Ascending aorta (tissue), 2 donors: ENCODE measurements at places on chromosomes 1 and 21.
A peak's percentile ranks its signal among the peaks of the same experiment; 100 is the strongest.

DNA sequence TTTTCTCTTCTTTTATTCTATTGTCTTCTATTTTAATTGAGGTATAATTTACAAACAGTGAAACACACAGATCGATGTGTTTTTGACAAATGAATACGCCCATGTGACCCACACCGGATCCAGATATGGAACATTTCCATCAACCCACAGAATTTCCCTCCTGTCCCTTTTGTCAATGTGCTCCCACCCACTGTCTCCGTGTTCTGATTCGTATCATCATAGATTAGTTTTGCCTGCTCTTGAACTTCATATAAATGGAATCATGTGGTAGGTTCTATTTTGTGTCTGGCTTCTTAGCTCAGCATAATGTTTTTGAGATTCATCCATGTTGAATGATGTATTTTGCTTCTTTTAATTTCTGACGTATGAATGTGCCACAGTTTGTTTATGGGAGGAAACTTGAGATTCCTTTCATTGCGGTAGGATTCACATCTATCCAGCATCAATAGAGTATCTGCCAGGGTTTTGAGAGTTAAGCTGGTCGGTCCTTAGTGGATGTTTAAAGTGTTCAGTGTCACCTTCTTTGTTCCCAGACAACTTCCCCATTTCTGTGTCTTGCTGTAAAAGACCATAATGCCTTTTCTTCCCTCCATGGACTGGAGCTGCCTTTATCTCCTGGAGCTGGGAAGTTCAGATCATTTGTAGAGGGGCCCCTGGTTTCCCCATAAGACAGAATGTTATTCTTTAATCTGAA lies 14.7 kb downstream of the NAV1 start:
- H3K4me3 ChIP-seq: peak overlapping the region; percentile 23
- H3K4me1 ChIP-seq: peaks cover 26% of the 10 kb centered on the region
- DNase-seq: no peak
- no peaks in the 10 kb centered on the region for H3K36me3 ChIP-seq
- no peaks in the 10 kb centered on the region for H3K27me3 ChIP-seq
- H3K27ac ChIP-seq: peak overlapping the region; percentile 53

GRCh38 chr1:248736977-248737376 lies 18.6 kb downstream of the LYPD8 start:
- DNase-seq: no peak
- H3K36me3 ChIP-seq: no peaks in the 10 kb centered on the region
- H3K27ac ChIP-seq: no peak overlapping the region
- no peaks in the 10 kb centered on the region for H3K4me1 ChIP-seq
- no peaks in the 10 kb centered on the region for H3K27me3 ChIP-seq

- no peak overlapping the region for H3K27ac ChIP-seq
- no peaks in the 10 kb centered on the region for H3K27me3 ChIP-seq
- H3K4me1 ChIP-seq: no peaks in the 10 kb centered on the region
- no peak for DNase-seq
- H3K36me3 ChIP-seq: peaks cover 17% of the 10 kb centered on the region
Measured at GRCh38 chr1:180028864-180029263, 74.3 kb downstream of the CEP350 start.

- no peaks in the 10 kb centered on the region for H3K36me3 ChIP-seq
- no peaks in the 10 kb centered on the region for H3K4me1 ChIP-seq
- no peak for DNase-seq
Measured at GRCh38 chr1:177133977-177134538, 30.5 kb downstream of the ASTN1 start.

- no peak overlapping the region for H3K27ac ChIP-seq
- DNase-seq: no peak
- H3K4me1 ChIP-seq: no peaks in the 10 kb centered on the region
- no peaks in the 10 kb centered on the region for H3K36me3 ChIP-seq
- no peak overlapping the region for H3K4me3 ChIP-seq
Measured at GRCh38 chr1:75990686-75991085, 58.5 kb upstream of the ASB17 start.

- H3K4me1 ChIP-seq: peaks cover 6% of the 10 kb centered on the region
- no peak overlapping the region for H3K27ac ChIP-seq
- no peaks in the 10 kb centered on the region for H3K27me3 ChIP-seq
- H3K4me3 ChIP-seq: no peak overlapping the region
Measured at GRCh38 chr1:179867493-179868330, 9.9 kb downstream of the TOR1AIP2 start.

DNA sequence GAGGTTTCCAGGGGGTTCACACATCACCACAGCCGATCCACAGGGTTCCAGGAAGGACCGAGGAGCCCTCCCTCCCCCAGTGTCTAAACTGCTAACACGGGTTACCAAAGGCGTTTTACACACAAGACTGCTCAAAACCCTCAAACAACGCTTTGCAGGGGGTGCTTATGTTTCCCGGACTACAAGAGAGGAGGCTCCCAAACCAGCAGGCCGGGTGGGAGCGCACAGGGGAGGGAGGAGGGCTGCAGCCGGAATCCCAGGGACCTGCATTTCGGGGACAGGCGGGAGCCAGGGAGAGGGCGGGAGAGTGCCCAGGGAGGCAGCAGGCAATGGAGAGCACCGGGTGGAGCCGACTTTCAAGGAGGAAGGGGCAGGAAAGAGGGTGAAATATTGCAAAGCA lies 50.8 kb downstream of the ACBD3 start:
- no peaks in the 10 kb centered on the region for H3K36me3 ChIP-seq
- H3K27ac ChIP-seq: no peak overlapping the region
- no peaks in the 10 kb centered on the region for H3K27me3 ChIP-seq
- peaks cover 8% of the 10 kb centered on the region for H3K4me1 ChIP-seq
- no peak overlapping the region for H3K4me3 ChIP-seq
- peak; percentile 59 for DNase-seq

DNA sequence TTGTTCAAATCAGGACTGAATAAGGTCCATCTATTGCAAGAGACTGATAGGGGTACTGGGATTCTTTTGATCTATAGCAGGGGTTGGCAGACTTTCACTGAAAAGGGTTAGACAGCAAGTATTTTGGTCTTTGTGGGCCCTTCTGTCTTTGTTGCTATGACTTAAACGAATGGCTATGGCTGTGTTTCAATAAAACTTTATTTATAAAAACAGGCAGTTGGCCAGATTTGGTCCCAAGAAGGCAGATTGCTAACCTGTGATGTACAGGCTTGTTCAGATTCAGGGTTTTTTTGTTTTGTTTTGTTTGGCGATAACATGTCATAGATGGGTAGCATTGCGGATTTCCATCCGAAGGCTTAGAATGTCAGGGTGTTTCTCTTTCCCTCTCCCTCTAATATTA lies 3.9 kb upstream of the BACE2 start:
- no peaks in the 10 kb centered on the region for H3K36me3 ChIP-seq
- no peak for DNase-seq
- no peaks in the 10 kb centered on the region for H3K4me1 ChIP-seq
- H3K4me3 ChIP-seq: no peak overlapping the region
- no peaks in the 10 kb centered on the region for H3K27me3 ChIP-seq

DNA sequence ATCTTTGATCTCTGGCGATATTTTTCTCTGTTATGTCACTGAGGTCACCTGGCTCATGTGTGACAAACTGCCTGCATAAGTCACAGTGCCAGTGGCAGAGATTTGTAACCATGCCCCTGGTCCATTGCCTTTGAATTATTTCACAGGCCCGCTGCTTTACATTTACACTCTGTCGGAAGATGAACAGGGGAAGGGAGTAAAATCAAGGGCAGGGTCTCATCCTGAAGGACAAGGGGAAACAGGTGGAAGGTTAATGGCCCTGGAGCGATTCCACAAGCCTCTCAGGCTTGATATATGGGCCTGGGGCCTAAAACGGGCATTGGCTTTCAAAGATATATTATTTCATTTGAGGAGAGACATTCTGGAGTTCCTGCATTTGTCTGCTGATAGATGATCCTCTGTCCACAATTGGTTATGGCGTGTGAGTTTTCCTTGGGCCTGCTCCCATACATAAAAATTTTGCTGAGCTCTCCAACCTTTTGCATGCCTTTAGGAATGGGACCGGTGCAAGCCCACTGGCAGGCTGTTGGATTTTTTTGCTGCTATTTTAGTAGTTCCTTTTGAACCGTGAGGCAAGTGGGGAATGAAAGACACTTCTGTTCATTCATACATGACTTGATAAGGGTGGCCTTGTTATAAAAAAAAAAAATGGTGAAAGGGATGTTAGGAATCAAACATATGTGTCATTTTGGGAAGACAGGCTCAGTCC lies 51.9 kb downstream of the NR5A2 start:
- H3K4me3 ChIP-seq: no peak overlapping the region
- no peak overlapping the region for H3K27ac ChIP-seq
- DNase-seq: no peak
- H3K27me3 ChIP-seq: no peaks in the 10 kb centered on the region

GRCh38 chr1:180586671-180587155 lies 27.9 kb downstream of the OVAAL start:
- H3K36me3 ChIP-seq: no peaks in the 10 kb centered on the region
- H3K27ac ChIP-seq: no peak overlapping the region
- DNase-seq: no peak
- no peak overlapping the region for H3K4me3 ChIP-seq
- peaks cover 9% of the 10 kb centered on the region for H3K4me1 ChIP-seq

GRCh38 chr1:108560874-108561459 lies 1.1 kb downstream of the EEIG2 start:
- H3K36me3 ChIP-seq: no peaks in the 10 kb centered on the region
- peak overlapping the region; percentile 87 for H3K4me3 ChIP-seq
- peaks cover 19% of the 10 kb centered on the region for H3K4me1 ChIP-seq
- H3K27ac ChIP-seq: peak overlapping the region; percentile 41
- no peaks in the 10 kb centered on the region for H3K27me3 ChIP-seq

DNA sequence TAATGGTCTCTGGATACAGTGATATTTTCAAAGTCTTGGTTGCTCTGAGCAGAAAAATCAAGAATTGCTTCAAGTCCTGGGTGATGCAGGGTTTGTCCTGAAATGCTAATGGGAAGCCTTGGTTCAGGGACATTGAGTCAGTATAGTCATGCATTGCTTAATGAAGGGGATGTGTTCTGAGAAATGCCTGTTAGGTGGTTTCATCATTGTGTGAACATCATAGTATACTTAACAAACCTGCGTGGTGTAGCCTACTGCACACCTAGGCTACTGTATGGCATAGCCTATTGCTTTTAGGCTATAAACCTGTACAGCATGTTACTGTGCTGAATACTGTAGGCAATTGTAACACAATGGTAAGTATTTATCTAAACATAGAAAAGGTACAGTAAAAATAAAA lies 36.4 kb downstream of the TBCE start:
- DNase-seq: no peak
- H3K4me3 ChIP-seq: no peak overlapping the region
- no peaks in the 10 kb centered on the region for H3K27me3 ChIP-seq
- H3K4me1 ChIP-seq: no peaks in the 10 kb centered on the region

GRCh38 chr1:177775924-177776323 lies 193.9 kb downstream of the SEC16B start:
- no peak for DNase-seq
- H3K4me1 ChIP-seq: no peaks in the 10 kb centered on the region
- H3K4me3 ChIP-seq: no peak overlapping the region
- H3K27ac ChIP-seq: no peak overlapping the region
- no peaks in the 10 kb centered on the region for H3K27me3 ChIP-seq

DNA sequence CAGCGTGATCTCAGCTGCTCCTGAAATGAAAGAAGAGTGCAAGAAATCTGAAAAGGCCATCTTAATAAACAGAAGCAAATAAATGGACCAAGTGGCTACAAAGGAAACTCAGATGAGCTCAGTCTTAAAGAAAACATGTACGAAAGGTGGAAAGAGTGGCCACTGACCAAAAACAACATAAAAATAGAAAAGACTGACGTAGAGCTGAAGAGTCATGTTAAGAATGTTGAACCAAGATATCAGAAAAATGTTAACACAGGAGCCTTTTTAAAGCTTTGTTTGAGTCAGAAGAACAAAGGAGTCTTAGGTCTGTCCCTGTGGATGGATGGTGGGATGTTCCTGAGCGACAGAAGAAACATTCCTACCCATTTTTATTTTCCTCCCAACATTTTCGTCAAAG lies 30.8 kb upstream of the ZNF648 start:
- no peaks in the 10 kb centered on the region for H3K4me1 ChIP-seq
- no peaks in the 10 kb centered on the region for H3K36me3 ChIP-seq
- H3K27ac ChIP-seq: no peak overlapping the region
- H3K27me3 ChIP-seq: no peaks in the 10 kb centered on the region

DNA sequence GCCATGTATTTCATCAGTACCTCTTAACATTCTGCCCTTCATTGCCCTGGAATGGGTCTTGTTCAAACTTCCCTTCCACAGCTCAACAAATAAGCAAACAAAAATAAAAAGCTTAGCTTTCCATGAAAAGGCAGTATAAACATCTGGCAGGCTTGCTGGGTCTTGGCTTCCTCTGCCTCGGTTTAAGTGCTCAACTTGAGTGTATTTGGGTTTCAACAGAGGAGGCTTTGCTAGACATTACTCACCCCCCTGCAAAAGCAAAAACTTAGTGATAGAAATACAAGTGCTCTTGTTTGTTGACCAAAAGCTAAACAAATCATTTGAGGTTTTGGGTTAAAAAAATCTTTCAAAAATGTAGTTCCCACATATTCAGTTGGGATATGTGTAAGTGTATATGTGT lies 518.5 kb downstream of the PLPP3 start:
- H3K27me3 ChIP-seq: no peaks in the 10 kb centered on the region
- no peak overlapping the region for H3K4me3 ChIP-seq
- no peak overlapping the region for H3K27ac ChIP-seq
- DNase-seq: no peak
- no peaks in the 10 kb centered on the region for H3K4me1 ChIP-seq

GRCh38 chr1:160859166-160859565 lies 3.5 kb downstream of the CD244 start:
- no peaks in the 10 kb centered on the region for H3K36me3 ChIP-seq
- no peak overlapping the region for H3K27ac ChIP-seq
- H3K4me1 ChIP-seq: no peaks in the 10 kb centered on the region

- H3K27me3 ChIP-seq: no peaks in the 10 kb centered on the region
- H3K4me3 ChIP-seq: no peak overlapping the region
- DNase-seq: no peak
Measured at GRCh38 chr1:13593511-13594131, 10.0 kb downstream of the PDPN start.

DNA sequence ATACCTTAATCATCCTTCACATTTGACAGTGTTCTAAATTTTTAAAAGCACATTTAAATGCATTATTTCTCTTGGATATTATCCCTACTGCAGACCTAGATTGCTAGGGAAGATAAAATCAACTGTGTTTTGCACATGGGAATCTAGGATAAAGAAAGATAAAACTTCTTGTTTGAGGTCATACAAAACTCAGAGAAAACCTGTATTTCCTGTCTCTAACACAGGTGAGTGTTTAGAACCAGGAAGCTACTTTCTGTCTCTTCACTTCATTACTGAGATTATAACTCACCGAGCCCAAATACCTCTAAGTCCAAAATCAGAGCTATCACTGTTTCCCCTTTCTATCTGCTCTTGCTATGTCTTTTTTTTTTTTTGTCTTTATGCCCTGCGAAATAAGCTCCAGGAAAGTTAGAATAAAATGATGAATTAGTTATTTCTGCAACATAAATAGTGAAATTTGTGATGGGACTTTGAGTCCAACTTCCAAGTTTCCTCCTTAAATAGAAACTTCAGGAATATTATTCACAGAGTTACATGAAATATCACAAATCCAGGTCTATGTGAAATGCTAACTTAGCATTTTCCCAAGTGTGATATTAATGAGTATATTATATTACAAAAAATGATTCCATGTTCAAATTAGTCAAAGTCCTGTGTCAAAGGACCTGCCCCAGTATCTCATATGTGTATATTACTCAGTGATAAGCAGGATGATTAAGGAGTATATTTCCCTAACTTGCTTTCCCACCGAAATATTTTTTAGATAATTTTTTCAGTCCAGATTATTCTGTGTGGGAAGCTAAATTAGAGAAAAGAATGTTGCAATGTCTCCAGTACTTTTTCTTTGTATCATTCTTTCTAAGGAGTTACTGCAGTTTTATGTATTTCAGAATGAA lies 226.4 kb downstream of the PLA2G4A start:
- no peak for DNase-seq
- no peaks in the 10 kb centered on the region for H3K4me1 ChIP-seq
- no peaks in the 10 kb centered on the region for H3K36me3 ChIP-seq
